Activated CD4-positive, alpha-beta T cell treated with anti-CD3 and anti-CD28 coated beads for 36 hours (primary cell): ENCODE measurements at places on chromosomes 3 and 15. TPM values are rescaled to one million over a fixed set of nuclear protein-coding genes. Genes with fewer than 3 reads are reported as not detected.

The TMC3 gene
- total RNA-seq: not detected

The MAP6D1 gene
- total RNA-seq: 1.3 TPM

DNA sequence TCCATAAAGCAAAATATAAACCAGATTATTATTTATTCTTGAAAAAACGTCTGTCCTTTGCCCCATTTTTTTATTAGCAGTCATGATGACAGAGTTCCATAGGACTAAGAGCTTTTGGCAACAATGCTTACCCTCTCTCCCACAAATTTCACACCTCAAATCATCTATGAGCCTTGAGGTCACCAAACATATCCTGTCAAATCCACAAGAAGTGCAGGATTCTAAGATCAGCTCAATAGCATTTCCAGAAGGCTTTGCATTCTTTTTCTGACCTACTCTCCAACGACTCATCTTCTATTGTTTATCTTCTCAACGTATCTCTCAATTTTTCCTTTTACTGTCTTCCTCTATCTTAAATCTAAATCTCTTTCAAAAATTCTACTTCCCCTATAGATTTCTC is 619.1 kb upstream of the BCHE start:
- no peak for DNase-seq

DNA sequence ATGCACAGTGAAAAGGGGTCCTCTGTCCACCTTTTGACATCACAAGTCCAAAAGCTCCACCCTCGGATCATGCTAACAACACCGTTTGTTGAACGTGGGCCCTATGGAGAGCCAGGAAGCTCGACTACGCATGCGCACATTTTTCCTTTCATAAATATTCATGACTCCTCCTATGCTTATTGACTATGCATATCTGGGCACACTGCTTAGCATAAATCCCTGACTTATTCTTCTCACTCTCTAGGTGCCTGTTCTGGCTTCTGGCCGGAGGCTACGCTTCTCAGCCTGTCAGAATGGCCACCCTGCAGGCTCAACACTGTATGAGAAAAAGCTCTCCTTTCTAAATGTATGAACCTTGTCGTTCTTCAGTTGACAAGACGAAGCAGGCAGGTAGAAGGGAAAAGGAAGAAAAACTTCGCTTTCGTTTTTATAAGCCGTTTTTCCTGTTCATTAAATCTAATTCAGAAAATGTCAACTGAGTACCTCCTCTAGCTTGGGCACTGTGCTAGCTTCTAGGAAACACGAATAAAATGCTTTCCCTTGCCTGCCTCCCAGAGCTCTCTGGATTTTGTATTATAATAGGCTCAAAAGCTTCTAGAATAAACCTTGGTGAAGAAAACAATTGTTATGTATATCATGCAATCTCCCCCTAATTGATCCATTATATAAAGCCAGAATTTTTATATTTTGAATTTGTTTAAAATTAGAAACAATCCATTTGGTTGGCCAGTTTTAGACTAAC is 207.7 kb downstream of the ATP10A start:
- no peak for DNase-seq

GRCh38 chr15:70281261-70281810 is 183.6 kb upstream of the TLE3 start:
- no peak for DNase-seq

GRCh38 chr3:40103829-40104228 is 205.7 kb upstream of the EIF1B start:
- no peak for DNase-seq
